ENCODE measurements at places on chromosomes 3 and 15.

DNA sequence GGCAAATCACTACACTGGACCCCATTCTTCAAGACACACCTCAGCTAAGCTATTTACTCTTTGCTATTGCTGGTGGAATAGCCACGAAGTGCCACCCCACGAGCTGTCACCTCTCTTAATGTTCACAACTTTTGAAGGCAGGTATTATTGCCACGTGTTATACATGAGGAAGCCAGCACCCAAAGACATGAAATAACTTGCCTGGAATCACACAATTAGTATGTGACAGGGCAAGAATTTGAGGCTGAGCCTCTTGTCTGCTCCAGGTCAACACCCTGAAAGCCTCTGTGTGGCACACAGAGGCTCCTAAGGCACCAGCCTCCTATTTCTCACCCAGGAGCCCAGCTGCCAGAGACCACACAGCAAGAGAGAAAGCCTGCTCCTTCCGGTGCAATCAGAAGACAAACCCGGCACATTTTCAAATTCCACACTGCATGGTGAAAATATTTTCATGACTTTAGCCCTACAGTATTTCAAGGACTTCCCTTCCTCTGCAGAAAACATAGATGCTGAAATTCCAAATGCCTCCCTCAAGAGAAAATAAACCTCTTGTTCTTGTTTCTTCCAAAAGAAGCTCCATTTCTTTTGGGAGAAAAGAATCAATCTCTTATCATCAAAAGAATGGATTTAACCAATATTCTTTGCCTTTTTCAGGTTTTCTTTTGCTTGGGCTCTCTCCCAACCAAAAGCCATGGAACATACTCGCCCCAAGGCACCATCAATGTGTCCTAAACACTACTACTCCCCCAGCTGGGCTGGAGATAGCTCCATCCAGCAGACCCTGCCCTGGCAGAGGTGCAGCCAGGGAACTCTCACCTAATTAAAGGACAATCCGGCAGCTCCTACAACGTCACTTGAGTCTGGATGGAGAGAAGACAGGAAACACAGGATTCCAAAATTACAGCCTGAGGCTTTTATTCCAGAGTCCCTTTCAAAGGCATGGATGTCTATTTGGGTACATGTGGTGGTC lies 84.7 kb upstream of the THBS1 start:
- DNase-seq = no peak

DNA sequence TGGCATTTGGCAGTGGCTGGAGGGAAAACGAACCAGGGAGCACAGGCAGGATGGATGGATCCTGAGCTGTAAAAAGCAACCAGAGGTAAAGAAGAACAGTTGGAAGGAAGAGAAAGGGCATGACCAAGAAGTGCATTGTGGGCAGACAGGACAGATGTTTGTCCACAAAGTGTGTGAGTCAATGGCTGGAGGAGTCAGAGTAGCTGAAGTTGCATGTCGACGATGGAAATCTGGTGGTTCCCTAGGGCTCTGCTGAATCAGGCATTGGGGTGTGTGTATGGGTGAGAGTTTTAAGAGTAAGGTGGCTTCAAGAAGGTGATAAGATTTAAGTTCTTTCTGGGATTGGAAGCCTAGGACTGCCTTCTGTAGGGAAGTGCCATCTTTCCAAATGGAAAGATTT lies 214.0 kb upstream of the BHLHE40 start:
- no peak for DNase-seq

DNA sequence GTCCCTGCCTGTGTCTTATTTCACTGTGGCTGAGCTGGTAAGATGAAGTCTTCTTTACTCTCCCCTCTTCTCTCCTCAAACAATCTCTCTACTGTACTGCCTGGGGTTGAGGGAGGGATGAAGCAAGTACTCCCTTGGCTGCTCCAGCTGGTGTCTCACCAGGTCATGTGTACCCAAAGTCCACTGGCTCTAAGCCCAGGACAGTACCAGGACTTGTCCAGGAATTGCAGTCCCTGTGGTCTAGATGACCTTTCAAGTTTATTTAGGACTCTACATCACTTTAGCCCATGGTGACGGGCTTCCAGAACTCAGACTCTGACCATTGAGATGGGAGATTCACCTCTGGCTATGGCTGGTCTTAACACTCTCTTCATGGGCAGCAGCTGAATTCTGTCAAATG lies 17.5 kb upstream of the SLC27A2 start:
- DNase-seq = no peak

GRCh38 chr3:81743096-81744025 lies 18.1 kb downstream of the GBE1 start:
- no peak for DNase-seq

DNA sequence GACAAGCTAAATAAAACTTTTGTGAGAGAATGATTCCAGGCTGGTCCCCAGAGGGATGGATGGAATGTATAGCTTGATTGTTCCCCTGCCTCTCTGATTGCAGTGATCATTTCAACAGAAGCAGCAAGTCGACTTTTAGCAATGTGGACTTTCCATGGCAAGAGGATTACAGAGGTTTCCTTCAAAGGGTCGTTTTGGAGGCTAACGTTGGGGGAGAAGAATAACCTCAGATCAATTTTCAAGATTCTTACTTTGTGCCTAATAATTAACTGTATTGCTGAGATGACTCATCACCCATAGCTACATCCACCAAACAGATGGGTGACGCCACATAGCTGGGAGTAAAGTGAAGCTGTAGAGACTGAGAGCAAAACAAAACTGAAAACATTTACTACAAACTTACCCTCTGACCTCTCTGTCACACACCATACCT lies 79.9 kb downstream of the GTPBP8 start:
- DNase-seq = no peak

GRCh38 chr3:182636646-182637045 lies 156.7 kb upstream of the ATP11B start:
- no peak for DNase-seq

- DNase-seq = no peak
Observed at GRCh38 chr15:25655207-25655948, 207.7 kb downstream of the ATP10A start.

- DNase-seq = no peak
Observed at GRCh38 chr15:59276225-59277178, 69.9 kb downstream of the LDHAL6B start.

GRCh38 chr3:52277972-52278509 lies 408 bp downstream of the WDR82 start:
- peak; percentile 69 for DNase-seq

- DNase-seq = peak; percentile 42
Observed at GRCh38 chr15:62119227-62119864, 45.7 kb downstream of the C2CD4B start.

- DNase-seq = no peak
Observed at GRCh38 chr3:60729056-60729455, 522.2 kb downstream of the FHIT start.

GRCh38 chr15:69609176-69609575 lies 156.6 kb downstream of the RPLP1 start:
- no peak for DNase-seq

DNA sequence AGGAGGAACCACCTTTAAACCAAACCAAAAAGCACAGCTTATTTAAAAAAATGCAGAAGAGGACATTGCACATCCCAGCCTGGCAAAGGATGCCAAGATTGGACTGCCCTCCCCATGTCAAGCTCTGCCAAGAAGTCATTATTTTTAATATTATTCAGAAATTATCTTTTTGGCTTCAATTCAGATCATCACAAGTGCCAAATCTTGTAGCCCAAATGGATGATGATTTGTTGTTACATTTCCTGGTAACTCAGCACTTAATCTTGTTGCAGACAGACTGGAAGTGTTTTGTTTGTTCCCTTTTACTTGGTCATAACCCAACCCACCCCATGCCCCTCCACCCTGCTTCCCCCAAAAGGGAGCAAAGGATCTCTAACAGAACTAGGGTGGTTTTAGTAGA lies 28.1 kb upstream of the LXN start:
- DNase-seq = no peak

DNA sequence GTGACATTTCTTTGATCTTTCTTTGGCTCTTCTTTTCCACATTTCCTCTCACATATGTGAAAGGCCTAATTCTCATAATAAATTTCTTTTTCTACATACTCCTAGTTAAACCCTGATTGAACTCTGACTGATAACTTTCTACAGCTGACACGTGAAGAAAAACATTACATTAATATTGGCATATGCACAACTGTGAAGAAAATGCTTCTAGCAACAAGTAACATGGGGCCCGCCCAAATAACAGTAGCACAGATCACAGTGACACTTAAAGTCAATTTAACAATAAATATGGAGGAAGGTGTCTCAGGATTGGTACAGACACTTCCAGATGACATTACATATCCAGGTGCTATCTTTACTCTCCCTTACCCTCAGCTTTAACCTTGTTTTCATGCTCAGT lies 317.6 kb upstream of the ZNF385D start:
- no peak for DNase-seq

DNA sequence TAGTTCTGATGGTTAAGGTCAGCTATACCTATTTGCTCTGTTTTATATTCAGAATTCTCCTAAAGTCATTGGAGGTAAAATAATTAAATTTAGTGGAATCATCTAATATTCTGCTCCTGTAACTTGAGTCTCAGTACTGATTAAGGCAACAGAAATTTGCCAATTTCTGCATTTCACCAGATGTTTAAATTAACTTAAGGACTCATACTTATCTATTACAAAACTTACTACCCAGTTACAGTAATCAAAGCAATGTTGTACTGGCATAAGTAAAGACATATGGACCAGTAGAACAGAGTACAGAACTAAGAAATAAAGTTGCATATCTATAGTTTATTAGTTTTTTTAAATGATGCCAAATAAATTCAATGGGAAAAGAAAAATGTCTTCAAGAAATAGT lies 1043.8 kb downstream of the OTOL1 start:
- no peak for DNase-seq

GRCh38 chr15:38528294-38528693 lies 36.3 kb downstream of the RASGRP1 start:
- no peak for DNase-seq

GRCh38 chr3:129485721-129486663 lies 42.4 kb upstream of the RHO start:
- DNase-seq = no peak

DNA sequence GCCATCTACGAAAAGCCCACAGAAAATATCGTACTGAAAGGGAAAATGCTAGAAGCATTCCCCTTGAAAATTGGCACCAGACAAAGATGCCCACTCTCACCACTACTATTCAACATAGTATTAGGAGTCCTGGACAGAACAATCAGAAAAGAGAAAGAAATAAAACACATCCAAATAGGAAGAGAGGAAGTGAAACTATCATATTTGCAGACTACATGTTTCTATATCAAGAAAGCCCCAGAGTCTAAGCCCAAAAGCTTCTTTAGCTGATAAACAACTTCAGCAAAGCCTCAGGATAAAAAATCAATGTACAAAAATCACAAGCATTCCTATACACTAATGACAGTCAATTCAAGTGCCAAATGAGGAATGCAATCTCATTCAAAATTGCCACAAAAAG lies 15.6 kb downstream of the OR5K3 start:
- DNase-seq = no peak

DNA sequence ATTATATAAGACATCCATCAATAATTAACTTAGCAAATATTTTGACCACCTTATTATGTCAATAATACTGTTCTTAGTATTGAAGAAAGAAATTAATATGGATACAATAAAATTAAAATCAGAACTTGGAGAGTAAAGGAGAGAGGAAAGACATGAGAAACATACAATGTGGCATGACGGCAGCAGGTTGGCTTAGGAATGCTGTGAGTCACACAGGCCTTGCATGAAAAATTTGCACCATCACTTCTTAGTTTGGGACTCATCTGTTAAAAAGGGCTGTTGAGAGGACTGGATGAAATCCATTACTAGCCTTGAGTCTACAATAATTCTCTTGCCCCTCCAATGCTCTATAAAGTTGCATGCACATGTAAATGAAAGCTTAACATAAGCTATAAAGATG lies 880.8 kb downstream of the ROBO1 start:
- no peak for DNase-seq

DNA sequence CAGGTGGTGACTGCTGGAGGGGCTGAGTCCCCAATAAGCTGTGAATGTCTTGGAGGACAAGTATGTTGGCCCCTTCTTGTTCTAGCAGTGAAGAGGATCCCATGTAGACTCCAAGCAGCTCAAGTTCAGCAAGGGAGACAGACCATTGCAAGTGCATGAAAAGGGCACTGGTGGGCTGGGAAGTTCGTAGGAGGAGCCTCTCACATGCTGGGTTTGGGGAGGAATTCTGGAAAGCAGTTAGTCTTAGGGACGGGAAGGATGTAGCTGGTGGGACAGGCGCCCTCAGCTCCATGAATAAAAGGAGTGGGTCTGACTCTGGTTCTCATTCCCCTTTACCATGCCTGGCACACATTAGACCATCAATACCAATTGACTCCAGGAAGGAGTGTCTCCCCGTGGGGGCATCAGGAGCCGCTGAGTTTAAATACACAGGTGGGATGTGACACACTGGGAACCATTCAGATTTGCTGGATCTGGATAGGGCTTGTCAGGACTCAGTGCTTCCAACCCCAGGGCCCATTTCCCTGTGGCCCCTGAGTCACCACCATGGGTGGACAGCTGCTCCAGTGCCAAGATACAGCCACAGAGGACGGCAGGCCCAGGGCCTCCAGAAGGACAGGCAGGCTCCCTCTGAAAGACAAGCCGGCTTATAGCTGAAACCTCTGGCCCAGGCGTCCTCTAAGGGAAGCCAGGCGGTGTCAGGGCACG lies 552 bp upstream of the XYLB start:
- no peak for DNase-seq

DNA sequence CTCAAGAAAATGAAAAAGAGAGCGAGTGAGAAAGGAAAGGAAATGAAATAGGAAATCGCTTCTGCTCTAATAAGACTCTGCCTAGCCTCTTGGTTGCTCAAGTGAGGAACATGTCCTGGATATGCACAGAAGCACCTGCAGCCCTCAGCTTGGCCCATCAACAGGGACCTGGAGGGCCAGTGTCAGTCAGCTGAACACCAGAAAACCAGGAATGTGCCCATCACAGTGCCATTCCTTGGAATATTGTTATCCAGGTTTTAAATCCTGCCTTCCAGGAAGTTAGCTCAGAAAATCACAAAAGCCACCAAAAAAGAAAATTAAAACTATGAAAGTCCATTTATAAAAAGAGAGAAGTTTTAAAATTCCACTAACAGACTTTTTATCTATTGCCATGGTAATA lies 173.4 kb upstream of the TPM1 start:
- no peak for DNase-seq

GRCh38 chr15:99502661-99503060 lies 63.1 kb upstream of the MEF2A start:
- DNase-seq = no peak

- no peak for DNase-seq
Observed at GRCh38 chr3:71825551-71826283, 40.8 kb upstream of the PROK2 start.

DNA sequence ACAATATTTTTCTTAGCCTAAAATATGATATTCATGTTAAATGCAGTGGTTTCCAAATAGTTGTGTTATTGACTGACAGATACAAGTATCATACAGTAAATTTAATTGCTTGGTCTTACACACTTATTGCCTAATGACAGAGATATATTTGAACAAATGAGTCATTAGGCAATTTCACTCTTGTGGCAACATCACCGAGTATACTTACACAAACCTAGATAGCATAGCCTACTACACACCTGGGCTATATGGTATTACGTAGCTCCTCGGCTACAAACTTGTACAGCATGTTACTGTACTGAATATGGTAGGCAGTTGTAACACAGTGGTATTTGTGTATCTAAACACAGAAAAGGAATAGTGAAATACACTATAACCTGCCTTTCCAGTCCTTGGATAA lies 50.3 kb downstream of the SERPINI1 start:
- no peak for DNase-seq

GRCh38 chr3:117666325-117666724 lies 956.7 kb downstream of the TUSC7 start:
- no peak for DNase-seq

- no peak for DNase-seq
Observed at GRCh38 chr15:92749216-92749615, 93.6 kb upstream of the FAM174B start.

GRCh38 chr15:63491979-63492378 lies 12.4 kb upstream of the USP3 start:
- no peak for DNase-seq
